Activated CD4-positive, CD25-positive, alpha-beta regulatory T cell (primary cell): ENCODE measurements at places on chromosomes 11 and 22.

DNA sequence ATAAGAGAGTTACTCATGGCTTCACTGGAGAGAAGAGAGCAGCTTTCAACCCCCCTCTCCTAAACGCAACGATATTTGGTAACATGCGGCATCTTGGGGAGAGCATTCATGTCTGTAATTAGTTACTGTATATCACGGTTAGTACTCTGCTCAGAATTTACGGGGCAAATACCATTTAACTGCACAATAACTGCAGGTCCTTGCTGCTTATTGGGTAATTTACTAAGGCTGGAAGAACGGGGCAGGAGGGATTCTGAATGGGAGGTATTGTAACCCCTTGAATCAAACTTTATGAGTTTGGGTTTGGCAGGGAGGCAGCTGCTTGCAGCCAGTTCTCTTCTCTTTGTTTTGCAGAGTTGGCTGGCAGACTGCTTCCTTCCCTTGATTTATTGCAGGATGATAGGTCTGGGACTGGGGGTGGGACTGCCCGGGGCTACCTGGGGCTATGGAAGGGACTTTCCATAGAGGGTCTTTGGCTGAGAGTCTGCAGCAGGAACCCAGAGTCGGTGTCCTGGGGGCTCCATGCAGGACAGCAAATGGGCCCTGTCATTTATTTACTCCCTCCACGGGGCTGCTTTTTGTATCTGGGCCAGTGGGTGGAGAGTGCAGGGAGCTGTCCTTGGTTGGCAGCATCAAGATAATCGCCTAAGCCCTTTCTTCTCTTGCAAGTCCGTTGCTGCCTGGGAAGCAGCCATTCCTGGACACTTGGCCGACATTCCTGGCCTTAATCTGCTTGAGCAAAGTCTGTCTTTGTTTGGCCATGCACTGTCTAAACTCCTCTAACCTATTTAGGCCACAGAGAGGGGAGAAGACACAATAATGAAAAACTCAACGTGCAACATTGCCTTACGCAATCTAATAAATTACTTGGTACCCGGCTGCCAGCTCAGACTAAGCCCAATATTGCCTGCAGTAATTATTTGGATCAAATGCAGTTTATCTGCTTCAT, 188.9 kb downstream of the ST3GAL4 start:
- DNase-seq: no peak

DNA sequence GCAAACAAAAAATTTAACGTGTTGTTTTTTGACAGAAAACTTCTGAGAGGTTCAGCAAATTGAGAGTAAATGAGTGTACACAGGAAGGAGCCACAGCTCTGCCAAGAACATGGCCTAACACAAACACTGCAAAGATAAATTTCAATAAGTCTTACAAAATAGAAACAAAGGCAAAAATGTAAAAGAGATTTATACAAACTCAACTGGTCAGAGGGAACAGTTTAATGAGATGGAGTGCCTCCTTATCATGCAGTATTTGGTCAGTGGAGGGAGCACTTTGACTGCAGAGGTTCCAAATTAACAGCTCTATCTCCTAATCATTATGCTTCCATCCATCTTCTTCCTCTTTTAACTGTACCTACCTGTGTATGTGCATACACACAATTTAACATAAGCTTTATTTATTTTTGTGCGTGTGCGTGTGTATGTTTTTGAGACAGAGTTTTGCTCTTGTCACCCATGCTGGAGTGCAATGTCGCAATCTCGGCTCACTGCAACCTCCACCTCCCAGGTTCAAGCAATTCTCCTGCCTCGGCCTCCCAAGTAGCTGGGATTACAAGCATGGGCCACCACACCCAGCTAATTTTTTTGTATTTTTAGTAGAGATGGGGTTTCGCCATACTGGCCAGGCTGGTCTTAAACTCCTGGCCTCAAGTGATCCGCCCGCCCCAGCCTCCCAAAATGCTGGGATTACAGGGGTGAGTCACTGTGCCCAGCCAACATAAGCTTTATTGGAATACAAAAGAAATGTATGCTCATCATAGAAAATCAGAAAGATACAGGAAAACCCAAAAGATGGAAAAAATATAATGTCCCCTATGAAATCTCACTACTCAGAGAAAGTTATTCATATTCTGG, 111.9 kb downstream of the MRTFA start:
- no peak for DNase-seq

- no peak for DNase-seq
These were observed 117.5 kb upstream of the NNMT start for GRCh38 chr11:114178656-114179055.

DNA sequence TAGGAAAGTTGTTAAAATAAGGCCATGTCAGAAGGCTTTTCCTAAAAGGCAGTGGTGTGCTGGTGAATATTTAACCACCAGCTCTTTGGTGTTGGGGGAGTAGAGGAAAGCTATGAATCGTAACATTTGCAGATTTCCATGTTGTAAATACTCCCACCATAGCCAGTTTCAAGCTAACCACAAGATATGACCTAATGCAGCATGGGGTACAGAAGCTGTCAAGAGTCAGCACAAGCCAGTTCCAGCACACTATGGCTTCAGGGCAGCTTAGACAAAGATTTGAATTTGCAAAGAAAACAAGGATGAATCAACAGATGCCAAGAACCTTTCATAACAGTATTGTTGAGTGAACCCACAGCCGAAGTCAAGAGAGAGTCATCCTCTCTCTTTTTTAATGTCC, 40.0 kb downstream of the COMMD9 start:
- no peak for DNase-seq

DNA sequence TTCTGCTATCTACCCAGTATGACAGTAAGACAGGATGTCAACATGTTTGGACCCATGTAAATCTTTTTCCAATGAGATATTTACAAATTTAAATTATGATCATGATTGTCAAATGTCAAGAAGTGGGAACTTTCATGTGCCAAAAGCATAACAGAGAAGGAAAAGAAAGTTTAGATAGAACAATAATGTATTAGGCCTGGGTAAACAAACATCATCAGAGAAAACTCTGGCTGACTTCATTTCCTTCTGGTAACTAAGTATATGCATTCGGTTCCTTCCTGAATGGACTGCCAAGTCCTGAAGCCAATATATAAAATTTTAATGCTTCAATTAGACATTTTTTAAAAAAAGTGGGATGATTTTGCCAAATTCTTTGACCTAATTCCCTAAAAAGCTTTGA, 16.5 kb downstream of the RNF141 start:
- DNase-seq: no peak
